ENCODE measurements at places on chromosomes 2 and 18.

DNA sequence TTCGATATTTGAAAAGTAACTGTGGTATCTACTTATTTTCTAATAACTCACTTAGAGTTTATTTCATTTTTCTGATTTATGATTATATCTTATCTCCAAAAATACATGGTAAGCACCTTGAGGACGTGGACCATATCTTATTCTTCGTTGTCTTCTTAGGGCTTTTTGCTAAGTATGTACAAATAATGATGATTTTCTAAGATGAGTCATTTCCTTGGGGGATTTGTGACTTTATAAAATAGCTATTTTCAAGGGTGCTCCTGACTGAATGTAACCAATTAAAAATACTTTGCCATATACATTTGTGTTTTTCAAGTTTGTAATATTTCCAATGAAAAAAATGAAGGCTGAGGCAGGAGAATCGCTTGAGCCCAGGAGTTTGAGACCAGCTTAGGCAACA is 56.3 kb downstream of the GREB1L start:
- no peak for DNase-seq

DNA sequence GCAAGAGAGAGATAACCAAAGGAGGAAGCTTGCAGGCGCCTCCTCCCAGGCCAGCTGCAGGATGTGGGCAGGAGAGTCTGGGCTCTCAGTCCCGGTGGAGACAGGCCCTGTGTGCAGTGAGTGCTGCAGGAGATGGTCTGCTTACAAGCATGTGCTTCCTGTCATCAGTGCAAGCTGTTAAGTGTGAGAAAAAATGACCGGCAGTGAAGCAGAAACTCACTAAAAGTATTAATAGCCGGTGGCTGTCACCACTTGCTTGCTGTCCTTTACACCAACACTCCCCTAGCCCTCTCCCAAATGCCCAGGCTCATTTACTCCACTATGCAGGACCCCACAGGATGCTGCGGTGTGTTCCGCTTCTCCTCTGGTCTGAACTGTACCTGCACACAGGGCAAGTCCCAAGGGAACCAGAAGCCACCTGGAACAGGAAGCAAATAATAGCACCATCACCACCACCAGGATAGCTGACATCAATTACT is 435.6 kb upstream of the HS6ST1 start:
- no peak for DNase-seq

DNA sequence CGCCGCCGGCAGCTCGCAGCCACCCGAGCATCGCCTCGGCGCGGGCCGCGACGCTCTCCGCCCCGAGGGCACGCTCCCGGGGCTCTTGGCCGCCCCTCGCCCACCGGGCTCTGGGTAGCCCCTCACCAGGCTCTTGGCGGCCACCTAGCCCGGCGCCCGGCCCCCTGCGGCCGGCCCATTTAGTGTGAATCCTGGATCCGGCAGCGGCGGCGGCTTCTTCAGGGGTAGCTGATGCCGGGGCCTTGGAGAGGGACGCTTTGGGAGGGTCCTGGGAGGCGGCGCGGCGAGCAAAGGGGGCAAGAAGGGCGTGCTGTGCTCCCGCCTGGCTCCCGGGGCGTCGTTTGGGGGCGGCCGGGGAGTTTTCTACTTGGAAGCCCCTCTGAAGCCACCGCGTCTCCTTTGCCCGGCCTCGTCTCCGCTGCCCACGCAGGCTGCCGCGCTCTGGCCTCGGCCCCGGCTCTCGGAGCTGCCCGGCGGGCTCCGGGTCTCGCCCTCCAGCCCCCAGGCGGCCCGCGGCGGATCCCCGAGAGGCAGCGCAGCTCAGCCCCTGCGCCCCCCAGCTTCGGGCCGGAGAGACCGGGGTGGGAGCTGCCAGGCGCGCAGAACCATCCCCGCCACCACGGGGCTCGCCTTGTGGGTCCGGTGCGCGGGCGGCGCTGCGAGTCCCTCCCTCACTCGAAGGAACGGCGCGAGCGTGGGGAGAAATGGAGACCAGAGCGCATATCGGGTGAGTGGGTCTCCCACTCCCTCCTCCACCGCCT is 509 bp downstream of the PIEZO2 start:
- no peak for DNase-seq

- no peak for DNase-seq
Measured at GRCh38 chr18:49207361-49207760, 253.1 kb downstream of the DYM start.

DNA sequence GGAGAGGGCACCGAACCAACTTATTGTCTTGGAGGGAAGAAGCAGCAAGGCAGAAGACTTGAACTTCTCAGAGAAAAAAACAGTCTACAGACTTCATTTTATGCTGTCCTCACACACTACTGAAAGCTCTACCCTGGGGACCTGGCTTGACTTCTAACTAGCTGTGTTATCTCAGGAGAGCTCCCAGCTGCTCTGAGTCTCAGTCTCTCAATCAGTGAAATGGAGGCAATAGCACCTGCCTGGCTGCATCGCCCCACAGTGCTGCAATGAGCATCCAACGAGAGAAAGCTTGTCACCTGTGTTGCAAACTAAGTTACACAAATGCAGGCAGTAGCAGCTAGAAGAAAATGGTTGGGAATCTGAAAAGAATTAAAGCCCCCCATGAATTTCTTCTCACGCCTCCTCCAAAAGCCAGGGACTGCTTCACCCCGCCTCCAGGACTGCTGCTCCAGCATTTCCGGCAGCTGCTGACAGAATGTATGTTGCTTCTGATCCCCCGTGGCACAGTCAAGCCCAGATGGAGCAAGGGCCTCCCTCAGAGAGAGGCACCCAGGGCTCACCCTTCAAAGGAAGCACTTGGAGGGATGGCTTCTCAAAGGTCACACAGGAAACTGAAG is 116.3 kb downstream of the BCL11A start:
- no peak for DNase-seq

- no peak for DNase-seq
Measured at GRCh38 chr2:5729416-5729815, 37.2 kb downstream of the SOX11 start.

DNA sequence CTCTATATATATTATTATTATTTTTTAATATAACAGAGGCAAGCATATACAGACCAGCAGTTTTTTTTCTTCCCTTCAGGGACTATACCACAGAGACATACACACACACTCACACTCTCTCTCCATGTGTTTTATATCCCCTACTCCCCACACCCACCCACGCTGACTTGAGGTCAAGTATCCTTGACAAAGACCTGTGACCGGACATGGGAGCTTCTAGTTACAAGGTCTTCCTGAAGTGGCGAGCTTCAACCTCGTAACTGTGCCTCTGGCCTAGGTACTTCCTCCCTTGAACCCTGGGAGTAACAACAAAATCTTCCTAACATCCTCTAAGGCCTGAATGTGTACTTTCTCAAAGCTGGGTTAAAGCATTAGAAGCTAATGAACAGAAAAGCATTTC is 52.5 kb downstream of the POLR1A start:
- DNase-seq, result no peak

DNA sequence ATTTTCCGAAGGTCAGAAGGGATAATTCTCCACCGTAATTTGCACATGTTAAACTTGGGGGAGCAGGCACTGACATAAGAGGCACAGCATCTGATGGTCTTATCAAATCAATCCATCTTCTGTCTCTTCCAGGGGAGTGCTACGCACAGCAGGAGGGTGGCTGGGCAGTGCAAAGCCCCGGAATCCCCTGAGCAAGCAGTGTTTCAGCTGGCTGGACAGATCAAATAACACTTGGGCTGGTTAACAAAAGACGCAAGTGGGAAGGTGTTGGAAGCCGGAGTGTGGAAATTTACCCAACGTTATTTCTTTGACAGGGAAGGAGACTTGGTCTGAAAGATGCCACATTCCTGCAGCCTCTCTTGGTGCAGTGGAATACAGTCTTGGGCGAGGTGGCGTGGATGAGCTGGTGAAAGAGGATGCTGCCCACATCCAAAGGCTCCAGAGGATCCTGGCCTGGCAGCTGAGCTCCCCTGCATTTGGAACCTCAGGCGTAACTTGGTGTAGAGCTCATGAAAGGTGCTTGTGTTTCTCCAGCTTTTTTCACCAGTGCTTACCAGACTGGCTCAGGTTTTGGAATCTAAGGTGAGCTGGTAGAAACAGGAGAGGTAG is 103.0 kb downstream of the MAPK4 start:
- no peak for DNase-seq

DNA sequence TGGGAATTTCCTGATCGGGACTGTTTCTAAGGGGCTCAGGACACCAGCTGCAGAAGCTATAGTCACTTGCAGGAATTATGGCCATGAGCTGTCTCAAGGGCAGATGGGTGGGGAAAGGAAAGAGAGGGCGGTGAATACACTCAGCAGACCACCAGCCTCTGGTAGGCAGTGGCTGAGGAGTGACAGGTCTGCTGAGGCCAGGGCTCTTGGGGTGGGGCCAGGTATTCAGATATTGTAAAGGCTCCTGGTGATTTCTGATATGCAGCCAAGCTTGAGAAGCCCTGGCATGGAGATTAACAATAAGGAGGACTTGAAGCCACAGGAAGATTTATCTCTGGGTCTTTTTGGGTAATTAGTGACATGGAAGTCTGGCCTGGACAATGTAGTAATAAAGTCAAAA is 145.3 kb upstream of the AQP4 start:
- no peak for DNase-seq

DNA sequence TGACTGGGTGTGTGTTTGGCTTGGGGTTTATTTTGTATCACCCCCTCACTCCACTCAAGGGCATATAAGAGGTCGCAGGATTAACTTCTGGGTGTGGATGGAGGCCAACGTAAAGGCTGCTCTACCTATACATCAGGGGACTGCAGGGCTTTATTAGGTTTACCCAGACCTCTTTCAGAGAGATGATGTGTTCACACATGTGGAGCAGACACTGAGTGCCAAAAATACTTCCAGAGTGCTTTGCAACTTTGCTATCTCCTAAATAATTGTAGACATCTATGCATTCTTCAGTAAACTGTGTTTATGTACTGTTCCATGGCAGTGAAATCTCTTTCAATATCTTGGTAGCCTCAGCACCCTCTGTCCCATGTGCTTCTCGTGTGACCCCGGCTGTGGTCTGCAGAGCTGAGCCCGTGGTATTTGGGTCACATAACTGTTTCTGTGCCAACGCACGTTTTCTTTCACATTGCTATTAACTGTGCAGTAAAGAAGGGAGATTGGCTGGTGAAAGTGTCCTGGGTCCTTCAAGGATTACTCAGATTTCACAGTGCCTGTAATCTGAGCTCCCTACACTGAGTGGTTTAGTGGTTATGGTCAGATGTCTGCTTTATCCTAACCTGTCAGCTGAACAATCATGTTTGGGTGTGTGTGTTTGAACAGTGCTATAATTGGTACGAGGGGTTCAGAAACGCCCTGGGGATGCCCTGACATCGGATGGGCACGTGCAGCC is 208.1 kb downstream of the VAPA start:
- DNase-seq, result no peak
